Stimulated activated naive B cell treated with anti-CD40 and anti-IgM and Interleukin-4, amounts not matched to agents 10 μg/mL and 1 μg/mL and 100 μg/mL, for 72 hours (primary cell): ENCODE measurements at places on chromosomes 6 and 20.
A peak's percentile ranks its signal among the peaks of the same experiment; 100 is the strongest.

GRCh38 chr6:166008441-166009369, 158.9 kb downstream of the TBXT start:
- DNase-seq: no peak

DNA sequence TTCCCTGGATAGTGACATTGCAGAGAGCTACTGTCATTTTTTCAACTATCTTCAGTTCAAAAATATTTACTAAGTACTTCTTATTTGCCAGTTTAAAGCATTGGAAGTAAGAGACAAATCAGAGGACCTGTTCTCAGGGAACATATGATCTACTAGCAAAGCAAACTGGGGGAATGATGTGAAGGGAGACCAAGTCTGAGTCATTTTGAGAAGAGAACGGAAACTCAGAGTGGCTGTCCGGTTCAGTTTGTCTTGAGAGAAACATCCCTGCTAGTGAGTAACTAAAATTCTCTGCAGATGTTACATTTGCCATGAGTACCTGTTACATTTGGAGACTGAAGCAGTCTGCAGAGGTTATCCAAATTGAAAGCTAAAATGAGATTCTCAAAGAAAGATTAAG, 118.3 kb downstream of the KCNQ5 start:
- peak; percentile 30 for DNase-seq

- DNase-seq: no peak
These were observed 461.9 kb downstream of the GJA1 start for GRCh38 chr6:121897337-121897760.

DNA sequence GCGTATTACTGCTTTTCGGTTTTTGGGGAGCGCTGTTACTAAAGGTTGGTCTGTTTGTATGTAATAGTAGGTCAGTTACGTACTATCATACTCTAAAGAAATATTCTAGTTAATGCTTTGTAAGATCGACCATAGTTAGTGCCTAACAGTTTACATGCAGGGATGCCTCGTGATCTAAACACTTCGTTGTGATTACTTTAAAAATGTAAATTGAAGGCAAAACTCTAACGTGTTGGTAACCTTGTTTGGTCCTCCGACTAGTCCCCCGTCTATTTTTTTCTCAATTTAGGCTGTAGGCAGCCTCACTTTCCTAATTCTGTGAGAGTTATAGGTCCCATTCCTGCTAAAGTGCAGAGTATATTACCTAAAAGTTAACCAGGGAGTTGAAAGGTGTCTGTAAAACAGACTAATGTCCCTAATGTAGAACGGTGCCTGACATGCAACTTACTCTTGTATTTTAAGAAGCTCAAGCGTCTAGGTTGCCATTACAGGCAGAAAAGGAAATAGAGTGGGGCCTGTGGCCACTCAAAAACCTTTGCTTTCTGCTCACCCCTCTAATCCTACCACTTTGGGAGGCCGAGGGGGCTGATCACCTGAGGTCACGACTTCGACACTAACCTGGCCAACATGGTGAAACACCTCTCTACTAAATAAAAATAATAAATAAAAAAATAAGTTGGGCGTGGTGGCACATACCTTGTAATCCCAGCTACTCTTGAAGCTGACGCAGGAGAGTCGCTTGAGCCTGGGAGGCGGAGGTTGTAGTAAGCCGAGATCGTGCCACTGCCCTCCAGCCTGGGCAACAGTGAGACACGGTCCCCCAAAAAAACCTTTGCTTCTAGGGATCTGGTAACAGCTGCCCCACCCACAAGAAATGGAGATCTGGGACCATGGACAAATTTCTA, 37.8 kb downstream of the HFE start:
- DNase-seq: no peak

- no peak for DNase-seq
These were observed 55.0 kb downstream of the CDKAL1 start for GRCh38 chr6:20589266-20589665.

GRCh38 chr20:14543040-14543439, 205.6 kb upstream of the FLRT3 start:
- no peak for DNase-seq
